ENCODE measurements at places on chromosomes 5 and 9.

- DNase-seq: no peak
Measured at GRCh38 chr9:138071292-138071691, 193.7 kb downstream of the CACNA1B start.

GRCh38 chr5:127014573-127014972 is 15.8 kb downstream of the MARCHF3 start:
- DNase-seq: no peak

DNA sequence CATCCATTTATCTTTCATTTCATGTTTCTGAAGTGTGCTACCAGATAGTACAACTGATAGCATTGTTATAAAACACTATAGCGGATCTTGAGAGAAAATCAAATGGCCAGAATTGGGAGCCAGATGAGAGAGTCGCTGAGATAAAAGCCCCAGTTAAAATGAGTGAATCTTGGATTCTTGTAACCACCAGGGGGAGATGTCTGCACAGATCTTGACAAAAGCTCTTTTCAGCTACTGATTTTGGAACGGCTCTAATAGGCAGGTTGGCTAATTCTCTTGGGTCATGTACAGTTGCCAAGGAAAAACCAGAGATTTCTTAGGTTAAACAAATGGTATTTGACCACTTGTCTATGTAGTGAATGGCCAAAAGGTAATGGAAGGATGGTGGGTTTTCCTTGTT is 21.7 kb downstream of the F2RL2 start:
- DNase-seq: peak; percentile 64

DNA sequence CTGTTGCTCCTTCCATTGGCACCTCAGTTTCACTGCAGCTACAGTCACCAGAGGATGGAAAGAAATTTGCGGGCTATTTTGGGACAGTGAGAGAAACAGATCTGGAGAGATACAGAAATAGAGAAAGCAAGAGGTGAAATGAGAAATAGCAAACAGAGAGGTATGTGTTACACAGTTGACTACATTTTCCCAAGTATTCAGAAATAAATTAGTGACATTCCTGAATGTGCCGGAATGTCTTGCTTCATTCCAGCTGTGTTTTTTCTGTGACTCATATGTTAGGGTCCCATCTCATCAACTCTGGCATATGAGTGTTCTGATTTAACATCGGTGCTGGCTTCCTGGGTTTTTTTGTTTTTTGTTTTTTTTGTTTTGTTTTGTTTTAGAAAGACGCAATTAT is 63.8 kb upstream of the ZNF462 start:
- no peak for DNase-seq

- no peak for DNase-seq
Measured at GRCh38 chr5:66949066-66949465, 247.5 kb downstream of the CD180 start.

DNA sequence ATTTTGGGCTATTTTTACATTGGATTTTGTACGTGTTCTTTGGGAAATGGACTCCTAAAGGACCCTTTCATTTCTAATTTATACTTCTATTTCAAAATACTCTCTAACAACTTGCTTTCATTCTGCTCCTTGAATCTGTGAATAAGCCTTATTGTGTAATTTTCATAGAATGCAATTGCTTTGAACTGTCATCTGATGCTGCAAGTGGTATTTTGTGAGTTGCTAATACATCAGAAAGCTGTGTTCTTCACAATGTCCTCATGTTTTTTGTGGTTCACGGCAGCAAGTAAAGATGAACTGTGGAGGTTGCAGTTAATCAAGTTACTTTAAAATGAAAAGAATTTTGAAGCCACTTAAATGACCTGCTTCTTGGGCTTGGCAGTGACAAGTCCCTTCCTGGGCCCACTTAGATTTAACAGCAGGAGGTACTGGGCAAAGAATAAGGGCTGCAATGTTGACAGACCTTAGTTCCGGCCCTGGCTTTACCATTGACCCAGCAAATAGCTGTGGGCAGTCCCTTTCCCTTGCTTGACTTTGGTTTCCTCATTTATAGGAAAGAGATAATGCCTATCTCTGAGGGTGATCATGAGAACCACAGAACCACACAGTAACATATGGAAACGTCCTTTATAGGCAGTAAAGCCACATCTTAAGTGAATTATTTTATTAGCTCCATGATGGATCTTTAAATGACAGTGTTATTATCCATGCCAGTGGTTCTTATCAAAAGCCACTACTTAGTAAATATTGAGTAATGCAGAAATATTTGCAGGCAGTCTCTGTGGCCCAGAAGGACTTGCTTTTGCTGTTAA is 54.8 kb downstream of the IQGAP2 start:
- no peak for DNase-seq

DNA sequence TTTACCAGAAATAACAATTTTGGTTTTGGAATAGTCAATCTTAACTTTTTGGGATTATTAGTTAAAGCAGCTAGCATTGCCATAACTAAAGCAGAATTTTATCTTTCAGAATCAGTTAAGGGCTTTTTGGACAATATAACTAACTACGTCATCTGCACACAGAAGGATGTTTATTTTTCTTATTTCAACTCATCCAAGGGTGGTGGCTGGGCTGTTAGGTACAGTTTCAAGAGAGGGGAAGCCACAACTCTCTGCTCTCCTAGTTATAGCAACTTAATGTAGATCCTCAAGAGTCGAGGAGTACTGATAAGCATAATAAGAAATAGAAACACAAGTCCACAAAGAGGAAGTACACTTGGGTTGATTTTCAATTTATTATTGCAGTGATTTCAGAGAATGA is 65.6 kb downstream of the ANKRD55 start:
- no peak for DNase-seq

GRCh38 chr9:34328500-34328986 is 525 bp downstream of the KIF24 start:
- DNase-seq: no peak

- no peak for DNase-seq
Measured at GRCh38 chr9:126516561-126516935, 97.2 kb upstream of the LMX1B start.

GRCh38 chr9:88396836-88397577 is 8.8 kb downstream of the SPIN1 start:
- DNase-seq: no peak

- DNase-seq: no peak
Measured at GRCh38 chr5:133203317-133204305, 151.8 kb downstream of the HSPA4 start.

GRCh38 chr5:127444171-127444570 is 73.3 kb upstream of the PRRC1 start:
- no peak for DNase-seq

DNA sequence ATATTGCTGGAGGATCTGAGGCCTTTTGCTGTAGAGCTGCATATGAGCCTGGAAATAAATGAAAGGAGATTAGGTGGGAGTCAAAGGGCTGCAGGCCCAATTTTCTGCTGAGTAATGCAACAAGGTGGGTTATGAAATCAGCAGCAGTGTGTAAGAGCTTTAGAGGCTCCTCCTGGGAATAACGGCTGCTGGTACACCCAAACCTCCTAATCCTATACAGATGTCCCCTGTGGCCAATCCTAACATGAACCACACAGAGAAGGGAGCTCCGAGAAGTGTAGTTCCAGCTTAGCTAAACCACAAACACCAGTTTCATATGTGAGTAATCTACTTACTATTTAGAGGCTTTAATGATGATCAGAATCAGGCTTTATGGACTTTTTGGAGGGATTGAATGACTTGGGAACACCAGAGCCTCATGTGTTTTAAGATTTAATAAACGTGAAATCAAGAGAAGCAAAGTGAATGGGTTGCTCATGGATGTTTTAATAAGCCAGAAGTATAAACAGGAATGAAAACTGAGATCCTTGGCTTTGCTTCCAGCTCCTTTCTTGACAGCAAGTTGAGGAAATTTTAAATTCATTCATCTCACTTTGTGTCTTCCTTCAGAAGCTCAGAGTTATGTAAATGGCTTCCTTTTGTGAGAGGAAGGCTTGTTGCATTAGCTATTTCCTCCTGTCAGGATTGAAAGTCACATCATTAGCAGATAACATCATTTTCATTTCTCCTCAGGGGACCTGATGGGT is 437.5 kb downstream of the TMEM232 start:
- DNase-seq: no peak

- DNase-seq: no peak
Measured at GRCh38 chr5:148993283-148993936, 69.5 kb downstream of the SH3TC2 start.

GRCh38 chr9:85108746-85109145 is 439.2 kb downstream of the NTRK2 start:
- DNase-seq: no peak

- DNase-seq: no peak
Measured at GRCh38 chr5:1183424-1184162, 17.8 kb upstream of the SLC6A19 start.

- no peak for DNase-seq
Measured at GRCh38 chr5:107415762-107416161, 255.0 kb downstream of the EFNA5 start.

- DNase-seq: peak; percentile 39
Measured at GRCh38 chr9:89605465-89606048, 745 bp downstream of the GADD45G start.

DNA sequence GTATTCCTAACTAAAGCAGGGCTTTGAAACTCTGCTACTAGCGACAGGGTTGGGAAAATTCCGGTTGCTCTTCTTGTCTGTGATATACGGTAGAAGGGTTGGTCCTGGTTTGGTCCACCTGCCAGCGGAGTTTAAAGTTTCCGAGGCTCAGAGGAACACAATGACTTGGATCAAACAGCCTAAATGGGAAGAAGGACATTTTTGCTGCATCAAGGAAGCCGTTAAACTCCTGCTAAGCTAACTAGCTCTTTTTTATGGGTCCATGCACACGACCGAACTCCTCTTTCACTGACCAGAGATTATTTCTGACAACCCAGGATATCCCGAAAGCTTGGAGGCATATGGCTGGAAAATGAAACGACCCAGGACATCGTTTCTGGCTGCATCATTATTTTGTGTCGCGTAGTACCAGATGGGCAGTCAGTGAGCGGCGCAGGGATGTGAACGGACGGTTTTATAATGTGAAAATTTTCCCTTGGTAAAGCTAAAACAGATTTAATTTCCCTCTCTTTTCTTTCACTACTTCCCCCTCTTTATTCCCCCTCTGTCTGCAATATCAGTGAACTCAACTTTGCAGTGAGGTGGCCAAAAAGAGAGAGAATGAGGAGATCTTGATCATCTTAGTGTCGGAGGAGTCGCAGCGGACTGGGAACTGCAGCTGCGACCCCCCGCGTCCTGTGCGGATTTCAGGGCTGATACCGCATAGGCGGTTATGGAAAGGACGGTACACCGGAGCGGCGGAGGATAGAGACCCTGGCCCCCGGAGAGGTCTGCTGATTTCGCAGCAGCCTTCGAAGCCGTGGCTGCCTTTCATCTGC is at the start of gene LURAP1L:
Gene LURAP1L (plus strand): TSS at position 160 of the 818 bp plus-strand sequence. CDS start 696 bp downstream, outside the sequence.
- no peak for DNase-seq

DNA sequence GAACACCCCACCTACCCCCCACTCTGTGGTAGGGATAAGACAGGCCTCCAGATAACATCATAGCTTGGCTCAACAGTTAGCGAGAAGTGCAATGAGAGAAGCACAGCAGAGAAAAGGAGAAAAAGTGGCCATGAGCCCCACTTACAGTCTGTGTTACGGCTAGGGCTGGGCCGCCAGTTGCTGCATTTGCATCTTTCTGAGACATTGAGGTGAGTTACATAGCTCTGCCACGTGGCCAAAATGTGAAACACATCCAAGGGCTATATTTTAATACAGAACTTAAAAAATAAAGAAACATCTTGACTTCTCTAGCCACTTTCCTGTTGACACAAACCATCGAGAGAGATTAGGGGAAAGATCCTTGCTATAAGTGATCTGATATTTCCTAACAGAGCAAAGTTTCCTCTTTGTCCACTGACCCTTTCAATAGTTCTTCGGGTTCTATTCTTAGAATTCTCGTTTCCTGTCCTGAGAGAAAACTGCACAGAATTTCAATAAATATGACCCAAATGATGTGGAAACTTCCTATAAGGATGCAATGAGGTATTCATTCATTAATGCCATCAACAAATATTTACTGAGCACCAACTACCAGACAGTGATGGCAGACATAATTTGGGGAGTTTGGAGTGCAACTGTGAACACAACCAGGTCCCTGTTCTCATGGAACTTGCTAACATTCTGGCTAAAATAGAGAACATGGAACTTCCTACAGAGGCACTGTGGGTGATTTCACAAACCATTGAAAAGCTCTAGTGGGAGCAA is 3.2 kb upstream of the TLE4 start:
- DNase-seq: no peak

DNA sequence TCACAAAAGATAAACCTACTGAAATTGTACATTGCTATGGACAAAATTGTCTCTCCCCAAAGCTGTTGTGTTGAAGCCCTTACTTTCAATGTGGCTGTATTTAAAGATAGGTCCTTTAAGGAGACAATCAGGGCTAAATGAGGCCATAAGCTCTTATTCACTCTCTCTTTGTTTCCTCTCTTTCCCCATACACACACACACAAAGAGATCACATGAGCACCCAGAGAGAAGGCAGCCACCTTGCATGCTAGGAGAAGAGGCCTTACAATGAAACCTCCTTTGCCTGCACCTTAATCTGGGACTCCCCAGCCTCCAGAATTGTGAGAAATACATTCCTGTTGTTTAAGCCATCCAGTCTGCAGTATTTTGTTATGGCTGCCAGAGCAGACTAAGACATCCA is 1295.6 kb upstream of the CDH6 start:
- DNase-seq: no peak

- DNase-seq: no peak
Measured at GRCh38 chr5:62631909-62632580, 53.4 kb downstream of the LRRC70 start.

- DNase-seq: no peak
Measured at GRCh38 chr5:103487218-103487617, 75.4 kb downstream of the NUDT12 start.

- DNase-seq: no peak
Measured at GRCh38 chr5:111242606-111243005, 18.4 kb downstream of the CAMK4 start.

DNA sequence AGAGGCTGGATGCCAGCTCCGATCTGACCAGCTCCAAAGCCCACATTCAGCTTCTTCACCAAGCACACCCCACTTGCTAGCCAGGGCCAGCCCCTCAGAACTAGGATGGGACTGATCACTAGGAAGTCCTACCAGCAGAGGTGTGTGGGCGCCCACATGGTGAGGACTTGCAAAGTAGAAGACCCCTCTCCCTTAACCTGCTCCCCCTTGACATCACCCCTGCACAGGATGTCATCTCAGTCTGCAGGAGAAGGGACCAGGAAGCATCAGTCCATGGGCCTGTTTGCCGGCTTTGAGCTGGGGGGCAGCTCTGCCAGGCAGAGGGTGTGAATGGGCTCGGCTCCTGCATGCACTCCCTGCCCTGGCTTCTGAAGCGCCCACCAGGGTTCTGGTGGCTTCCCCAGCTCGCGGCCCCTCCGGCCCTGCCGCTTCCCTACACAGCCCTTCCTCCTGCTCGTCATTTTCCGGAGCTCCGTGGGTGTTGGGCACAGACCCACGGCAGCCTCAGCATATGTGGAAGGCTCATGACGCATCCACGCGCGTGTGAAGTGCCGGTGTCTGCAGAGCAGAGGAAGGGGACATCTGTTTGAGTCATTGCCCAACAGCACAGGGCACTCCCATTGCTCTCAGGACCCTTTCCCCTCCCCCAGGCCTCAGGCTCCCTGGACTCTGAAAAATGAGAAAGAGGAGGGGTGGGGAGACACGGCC is 3.7 kb upstream of the FAM78A start:
- no peak for DNase-seq

- DNase-seq: no peak
Measured at GRCh38 chr5:127447827-127448226, 69.6 kb upstream of the PRRC1 start.
